EL (cell line): ENCODE measurements at places on chromosomes 12 and 14.

- DNase-seq, result no peak
Measured at GRCh38 chr14:103125098-103126070, 2.1 kb downstream of the TNFAIP2 start.

GRCh38 chr14:66487164-66487563 is 993 bp downstream of the CCDC196 start:
- no peak for DNase-seq

DNA sequence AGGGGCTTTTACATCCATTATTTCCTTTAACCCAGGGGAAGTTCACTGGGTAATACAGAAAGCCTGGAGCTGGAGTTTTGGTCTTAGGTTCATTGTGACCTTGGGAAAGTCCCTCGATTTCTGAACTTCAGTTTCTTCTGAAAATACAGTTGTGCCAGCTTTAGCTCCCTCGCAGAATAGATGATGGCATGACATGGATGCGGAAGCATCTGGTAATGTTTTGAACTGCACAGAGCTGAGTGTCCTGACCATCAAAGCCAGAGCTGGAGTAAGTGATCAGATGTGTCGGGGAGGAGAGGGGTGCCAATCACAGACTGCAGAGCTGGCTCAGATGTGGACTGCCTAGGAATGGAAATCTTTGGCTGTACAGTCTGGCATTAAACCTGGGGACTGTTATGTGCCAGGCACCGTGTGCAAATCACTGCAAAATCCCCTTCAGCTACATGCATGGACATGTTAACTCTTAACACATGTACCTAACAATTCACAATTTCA is 180.9 kb downstream of the ETV6 start:
- no peak for DNase-seq

DNA sequence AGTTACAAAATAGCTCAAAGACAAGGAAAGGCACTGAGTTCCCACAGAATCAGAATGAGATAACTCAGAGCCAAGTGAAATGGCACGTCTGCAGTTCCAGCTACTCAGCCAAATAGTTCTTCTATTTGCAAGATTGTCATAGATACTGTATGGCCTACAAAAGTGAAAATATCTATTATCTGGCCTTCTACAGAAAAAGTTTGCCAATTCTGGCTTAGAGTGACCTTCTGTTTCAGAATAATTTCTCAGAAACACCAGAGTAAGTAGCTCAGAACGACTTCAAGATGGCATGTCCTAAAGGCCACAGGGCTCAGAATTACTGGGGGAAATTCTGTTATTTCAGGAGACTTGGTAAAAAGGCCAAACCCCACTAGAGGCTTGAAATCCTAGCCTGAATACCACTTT is 10.7 kb upstream of the RTRAF start:
- DNase-seq, result no peak

DNA sequence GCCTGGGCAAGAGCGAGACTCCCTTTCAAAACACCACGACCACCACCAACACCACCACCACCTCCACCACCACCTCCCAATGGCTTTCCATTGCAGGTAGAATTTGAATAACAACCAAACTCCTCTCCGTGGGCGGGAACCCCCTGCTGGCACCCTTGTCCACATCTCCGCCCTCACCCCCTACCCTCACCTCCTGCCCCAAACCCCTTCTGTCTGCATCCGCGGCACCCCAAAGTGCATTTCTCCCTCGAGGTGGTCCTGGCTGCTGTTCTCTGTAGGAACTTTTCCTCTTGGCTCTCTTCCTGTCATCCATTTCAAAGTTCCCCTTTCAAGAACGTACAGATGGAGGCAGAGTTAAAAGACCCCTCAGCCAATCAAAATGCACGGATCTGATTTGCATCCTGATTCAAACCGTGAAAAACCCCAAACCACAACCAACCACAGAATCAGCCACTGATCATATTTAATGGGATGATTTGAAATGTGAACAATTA is 3.8 kb downstream of the SDSL start:
- DNase-seq, result no peak

DNA sequence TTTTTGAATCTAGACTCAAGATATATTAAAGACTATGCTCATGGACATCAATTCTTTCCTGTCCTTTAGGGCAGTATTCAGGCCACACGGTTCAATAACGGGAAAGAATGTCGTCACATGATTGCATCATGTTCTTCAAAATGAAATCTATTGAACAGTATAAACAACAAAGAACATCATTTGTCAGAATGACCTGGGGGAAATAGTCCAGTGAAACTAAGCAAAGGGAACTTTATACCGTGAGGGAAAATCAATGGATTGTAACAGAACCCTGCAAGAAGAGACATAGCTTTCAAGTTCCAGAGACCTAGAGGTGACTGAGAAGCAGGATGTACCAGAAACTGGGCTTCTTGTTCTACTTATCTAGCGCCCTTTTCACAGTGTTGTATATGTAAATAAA is 32.7 kb downstream of the FLRT2 start:
- DNase-seq, result no peak

GRCh38 chr12:24770334-24770733 is 178.6 kb downstream of the BCAT1 start:
- DNase-seq, result no peak

- DNase-seq, result no peak
Measured at GRCh38 chr14:32514681-32515080, 185.6 kb downstream of the AKAP6 start.

DNA sequence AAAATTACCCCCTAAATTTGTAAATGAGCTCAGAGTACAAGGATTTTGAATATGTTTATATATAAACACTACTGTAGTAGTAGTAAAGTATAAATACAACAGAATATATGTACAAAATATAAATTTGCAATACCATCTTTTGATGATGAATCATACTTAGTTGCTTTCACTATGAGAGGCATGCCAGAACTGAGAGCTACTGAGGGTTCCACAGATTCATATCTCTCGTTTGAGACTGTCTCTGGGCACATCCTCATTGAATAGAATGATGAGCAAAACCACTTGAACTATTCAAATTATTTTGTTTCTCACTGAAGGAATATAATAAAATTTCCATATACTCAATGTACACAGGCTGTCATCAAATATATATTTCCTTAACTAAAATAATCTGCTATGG is 417.6 kb downstream of the NAV3 start:
- DNase-seq, result peak; percentile 33

DNA sequence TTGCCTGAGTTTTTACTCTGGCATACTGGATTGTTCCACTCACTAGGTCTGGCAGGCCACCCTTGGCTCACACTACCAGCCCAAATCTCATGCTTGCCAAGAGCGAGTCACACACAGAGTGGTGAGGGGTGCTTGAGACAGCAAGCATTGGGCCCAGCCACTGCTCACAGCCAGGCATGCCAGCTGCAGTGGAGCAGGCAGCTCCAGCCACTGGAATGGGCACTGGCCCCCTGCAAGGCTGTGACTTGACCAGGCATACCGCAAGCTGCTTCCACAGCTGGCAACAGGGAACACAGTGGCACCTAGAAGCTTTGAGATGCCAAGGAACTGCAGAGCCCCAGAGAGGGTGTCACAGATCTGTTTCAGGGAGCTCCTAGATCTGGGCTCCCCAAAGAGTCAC is 488.5 kb downstream of the LRFN5 start:
- no peak for DNase-seq

GRCh38 chr12:94082690-94083089 is 65.7 kb upstream of the PLXNC1 start:
- DNase-seq, result no peak

DNA sequence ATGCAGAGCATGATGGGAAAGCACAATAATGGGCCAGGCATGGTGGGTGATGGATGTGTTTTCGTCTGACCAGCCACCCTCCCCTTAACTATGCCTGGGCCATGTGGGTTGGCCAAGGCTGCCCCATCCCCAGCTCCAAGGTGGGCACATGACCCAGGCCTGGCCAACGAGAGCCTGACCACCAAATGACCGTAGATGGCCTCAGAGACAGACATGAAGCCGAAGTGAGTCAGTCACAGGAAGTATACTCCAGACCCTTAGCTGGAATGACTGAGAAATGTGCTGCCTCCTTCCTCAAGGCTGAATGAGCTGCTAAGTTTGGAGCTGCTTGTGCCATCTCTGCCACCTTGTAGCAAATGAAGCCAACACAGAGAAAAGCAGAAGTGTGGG is 233.6 kb downstream of the BCL11B start:
- DNase-seq, result no peak

GRCh38 chr14:100391724-100392123 is 68.6 kb downstream of the SLC25A47 start:
- no peak for DNase-seq

DNA sequence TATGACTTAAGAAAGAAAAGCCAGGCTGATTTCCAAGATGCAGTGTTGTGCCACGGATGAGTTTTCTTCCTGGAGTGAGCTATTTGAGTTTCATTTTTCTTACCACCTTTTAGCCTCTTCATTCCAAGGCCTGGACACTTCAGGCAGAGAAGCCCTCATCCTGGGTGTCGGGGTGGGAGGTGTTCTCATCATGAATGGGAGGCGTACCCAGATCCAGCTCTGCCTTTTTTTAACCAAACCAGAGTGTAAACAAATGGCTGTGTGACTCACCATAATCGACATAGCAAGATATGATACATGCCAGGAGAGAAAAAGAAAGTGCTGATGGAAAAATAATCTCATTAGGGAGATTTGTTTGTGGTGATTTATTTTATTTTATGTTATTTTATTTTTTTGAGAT is 79.9 kb downstream of the ARF6 start:
- DNase-seq, result peak; percentile 95
